Activated CD4-positive, alpha-beta T cell treated with anti-CD3 and anti-CD28 coated beads for 24 hours (primary cell): ENCODE measurements at places on chromosomes 11 and 22.

- no peak for DNase-seq
Measured at GRCh38 chr11:102518296-102519094, 12.1 kb downstream of the MMP7 start.

DNA sequence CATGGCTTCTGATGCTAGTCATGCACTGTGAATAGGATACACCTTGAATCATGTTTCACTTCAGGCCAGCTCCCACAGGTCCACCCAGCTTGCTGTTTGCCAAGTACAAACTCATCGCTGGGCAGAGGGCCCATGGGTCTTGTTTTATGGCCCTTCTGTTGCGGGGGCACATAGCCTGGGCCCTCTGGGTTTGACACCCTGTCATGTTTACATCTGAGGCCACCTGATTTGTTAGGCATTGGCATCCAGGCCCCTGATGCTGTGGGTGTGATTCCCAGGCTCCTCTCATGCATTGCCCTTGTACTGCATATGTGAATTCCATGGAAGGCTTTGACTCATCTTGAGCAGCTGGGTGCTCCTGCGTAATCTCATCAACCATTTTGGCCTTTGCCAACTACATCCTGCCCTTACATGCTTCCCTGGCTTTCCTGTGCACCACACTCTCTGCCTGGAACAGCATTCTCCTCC, 32.6 kb downstream of the PPFIBP2 start:
- no peak for DNase-seq

DNA sequence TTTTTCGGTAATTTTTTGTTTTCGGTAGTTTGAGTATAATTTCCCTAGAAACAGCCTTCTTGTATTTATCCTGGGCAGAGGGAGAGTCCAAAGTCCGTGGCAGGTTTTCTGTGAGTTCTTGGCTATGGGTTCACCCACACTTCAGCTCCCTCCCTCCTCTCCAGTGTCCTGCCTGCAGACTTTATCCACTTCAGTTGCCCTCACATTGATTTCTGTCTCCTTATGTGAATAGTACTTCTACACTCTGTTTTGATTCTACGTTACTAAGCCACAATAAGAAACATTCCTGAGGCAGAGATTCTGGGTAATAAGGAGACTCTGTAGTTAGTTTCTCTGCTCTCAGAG, 868.6 kb downstream of the METTL15 start:
- no peak for DNase-seq

- DNase-seq = no peak
Measured at GRCh38 chr11:17392872-17393271, 4.4 kb upstream of the KCNJ11 start.

DNA sequence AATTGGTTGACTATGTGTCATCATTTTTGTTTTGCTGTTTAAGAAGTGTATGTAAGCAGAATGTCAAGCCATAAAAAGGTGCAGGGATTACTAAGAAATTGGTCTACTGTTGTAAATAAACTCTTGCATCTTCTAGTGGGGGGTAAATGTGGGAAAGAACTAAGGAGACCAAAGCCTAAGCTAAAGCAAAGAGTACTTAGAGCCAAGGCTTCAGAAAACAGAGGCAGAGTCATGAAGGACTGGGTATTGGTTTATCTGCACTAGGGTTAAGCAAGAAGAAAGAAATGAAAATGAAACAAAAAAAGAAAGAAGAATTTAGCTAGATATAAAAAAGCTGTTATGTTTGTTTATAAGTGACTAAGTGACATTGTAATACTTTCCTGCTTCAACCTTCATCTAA, 628.1 kb downstream of the METTL15 start:
- no peak for DNase-seq

GRCh38 chr22:19107730-19108074, 14.5 kb downstream of the DGCR2 start:
- DNase-seq = no peak

DNA sequence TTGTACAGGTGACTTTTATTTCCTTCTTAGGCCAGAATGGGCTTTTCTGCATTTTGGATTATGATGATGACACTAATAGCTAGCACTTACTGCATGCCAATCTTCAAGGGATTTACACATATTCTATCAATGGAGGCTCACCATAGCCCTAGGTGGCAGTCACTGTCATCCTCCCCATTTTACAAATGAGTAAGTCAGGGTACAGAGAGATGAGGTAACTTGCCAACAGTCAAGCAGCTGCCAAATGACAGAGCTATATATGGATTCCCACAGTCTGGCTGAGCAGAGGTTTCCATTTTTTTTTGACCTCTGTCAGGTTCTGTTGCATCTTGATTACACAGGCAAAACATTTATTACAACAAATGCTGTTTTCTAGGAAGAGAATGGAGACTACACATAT, 23.8 kb upstream of the C11orf96 start:
- DNase-seq = no peak

DNA sequence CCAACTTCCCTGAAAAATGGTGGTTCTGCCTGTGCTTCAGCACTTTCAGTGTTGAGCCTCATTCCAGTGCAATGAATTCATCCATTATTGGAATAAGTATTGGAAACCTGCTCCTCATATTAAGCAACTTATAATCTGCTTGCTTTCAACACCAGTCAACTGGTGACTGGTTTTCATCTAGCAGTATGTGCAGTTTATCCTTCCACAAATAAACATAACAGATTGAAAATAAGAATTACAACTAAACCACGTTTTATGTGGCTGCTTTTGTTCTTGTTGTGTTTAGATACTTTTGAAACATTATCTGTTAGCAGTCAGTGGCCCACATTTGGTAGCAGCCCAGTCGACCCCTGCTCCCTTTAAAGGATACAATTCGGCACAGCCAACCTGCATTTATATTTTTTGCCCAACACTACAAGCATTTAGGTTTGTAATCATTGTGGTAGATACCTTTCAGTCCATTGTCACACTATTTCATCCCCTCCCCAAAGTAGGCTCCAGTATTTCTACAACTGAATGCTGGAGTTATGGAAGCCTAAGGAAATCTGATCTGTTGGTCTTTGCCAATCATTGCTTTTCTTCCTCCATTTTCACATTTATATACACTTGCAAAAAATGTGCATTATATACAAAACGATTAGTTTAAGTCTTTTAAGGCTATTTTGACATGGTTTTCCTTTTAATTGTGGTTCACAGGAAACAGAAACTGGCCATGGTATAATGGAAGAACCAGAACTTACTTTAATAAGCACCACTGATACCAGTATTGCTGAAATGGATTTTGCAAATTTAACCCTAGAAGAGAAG, 13.1 kb downstream of the TAF1D start:
- DNase-seq = no peak

DNA sequence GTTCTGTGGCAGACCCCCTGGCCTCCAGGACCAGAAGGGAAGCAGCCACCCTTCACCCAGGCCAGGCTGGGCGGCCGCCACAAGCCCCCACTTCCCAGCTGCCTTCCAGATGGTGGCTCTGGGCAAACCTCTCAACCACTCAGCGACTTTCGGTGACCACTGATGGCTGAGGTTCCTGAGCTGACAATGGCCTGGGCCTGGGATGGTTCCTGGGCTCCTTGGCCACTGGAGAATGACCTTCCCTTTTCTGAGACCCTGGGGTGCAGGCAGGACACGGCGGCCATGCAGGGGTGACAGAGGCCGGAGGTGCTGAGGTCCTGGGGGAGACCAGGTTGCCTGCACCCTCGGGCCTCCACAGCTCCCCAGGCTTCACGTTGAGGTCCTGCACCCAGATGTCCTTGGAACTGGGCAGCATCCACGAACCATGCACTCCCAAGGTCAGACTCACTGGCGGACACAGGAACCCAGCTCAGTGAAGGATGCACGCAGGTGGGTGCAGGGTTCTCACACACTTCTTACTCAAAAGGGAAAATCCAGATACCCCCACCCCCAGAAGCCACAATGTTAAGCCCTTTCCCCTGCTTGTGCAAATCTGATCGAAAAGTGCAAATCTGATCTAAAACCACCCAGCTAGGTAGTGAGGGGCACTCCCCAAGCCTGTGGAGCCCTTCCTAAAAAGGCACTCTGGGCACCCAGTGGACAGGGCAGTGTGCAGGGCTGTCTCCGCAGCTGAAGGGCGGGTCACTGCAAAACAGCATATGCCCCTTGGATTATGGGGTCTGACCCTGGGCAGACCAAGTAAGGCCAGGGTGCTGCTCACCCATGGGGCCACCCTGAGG, 13.9 kb upstream of the PHLDA2 start:
- no peak for DNase-seq

- no peak for DNase-seq
Measured at GRCh38 chr11:6583584-6583983, 19.8 kb downstream of the RRP8 start.

DNA sequence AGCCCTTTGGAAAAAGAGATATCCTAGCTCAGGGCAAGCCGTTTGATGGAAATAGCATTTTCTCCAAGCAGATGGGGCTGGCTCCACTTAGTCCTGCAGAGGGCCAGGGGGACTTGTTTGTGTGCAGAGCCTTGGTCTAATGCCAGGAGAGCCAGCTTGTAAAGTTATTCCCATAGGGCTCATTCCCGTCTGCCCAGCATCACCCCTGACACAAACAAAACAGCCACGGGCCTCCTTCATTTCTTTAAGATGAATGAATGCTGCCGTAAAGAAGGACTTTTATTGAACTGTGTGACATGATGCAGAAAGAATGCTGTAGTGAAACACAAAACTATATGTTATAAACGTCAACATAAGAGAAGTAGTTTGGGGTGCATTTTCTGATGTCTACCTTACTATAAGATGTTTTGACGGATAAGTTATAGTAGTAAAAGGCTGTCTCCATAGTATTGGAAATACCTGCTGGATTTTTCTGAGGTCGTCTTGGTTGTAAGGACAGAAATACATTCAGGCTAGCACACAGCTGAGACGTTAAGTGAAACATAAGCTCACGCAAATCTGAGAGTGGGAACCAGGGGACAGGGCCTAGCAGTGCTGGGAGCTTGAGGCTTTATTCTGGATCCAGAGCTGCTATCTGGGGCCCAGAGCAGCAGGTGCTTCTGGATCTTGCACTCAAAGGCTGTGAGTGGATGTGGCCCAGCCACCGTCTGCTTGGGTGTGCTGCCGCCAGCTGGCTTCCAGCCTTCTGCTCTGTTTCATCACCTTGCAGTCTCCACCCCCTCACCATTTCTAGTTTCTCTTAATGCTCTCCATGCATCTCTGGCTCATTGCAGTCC, 53.3 kb downstream of the NCAM1 start:
- DNase-seq = no peak

GRCh38 chr11:14310679-14311078, 48.3 kb downstream of the RRAS2 start:
- DNase-seq = no peak

DNA sequence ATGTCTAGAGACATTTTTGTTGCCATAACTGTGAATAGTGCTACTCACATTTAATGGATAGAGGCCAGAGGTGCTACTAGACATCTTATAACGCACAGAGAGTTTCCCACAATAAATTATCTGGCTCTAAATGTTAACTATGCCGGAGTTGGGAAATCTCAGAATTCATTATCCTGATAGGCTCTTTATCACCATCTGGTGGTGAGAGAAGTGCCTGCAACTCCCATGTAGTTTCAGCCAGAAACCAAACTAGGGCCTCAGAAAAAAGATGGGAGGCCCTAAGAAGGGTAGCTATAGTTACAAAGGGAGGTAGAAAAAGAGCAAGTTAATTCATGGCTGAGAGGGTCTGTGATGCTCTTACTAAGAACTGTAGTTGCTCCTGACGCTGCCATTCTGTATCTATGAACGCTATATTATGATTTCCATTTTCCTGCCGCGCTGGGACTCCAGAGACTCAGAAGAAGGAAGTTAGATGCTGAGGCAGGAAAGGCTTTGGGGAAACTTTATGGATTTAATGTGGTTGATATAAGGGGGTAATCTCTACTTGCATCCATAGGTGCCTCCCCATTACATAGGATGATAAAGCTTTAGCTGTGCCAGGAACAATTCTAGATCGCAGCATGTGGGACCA, 22.9 kb upstream of the MRPL17 start:
- no peak for DNase-seq

DNA sequence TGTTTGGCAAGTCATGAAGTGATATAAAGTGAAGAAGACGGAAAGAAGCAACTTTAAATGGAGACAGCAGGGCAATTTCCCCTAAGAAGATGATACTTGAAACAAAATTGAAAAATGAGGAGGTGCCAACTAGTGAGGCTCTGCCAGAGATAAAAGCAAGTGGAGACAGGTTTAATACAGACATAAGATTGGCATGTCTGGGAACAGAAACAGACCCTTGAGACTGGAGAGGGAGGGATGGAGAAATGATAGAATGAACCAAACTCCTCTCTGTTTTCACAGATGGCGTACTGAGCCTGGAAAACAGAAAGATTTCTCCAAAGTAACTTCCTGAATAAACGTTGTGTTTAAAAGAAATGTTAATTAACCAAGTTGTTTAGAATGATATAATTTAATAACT, 354.5 kb upstream of the ANO5 start:
- no peak for DNase-seq

DNA sequence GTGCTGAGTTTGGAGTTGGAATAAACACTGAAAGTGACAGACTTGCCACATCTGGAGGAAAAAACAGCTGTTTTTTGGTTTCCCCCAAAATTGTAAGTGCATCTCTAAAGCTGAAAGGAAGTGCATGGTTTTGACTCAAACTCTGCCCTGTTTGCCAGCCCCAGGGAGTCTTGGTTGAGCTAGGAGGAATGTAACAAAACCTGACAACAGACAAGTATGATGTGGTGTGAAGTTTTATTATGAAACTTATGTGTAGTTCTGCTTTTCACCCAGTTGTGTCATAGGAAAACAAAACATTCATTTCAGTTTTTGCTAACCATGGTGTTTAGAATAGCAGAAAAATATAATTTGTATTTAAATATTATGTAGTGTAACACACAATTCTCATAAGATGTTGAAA, 31.7 kb upstream of the PDE3B start:
- DNase-seq = no peak

DNA sequence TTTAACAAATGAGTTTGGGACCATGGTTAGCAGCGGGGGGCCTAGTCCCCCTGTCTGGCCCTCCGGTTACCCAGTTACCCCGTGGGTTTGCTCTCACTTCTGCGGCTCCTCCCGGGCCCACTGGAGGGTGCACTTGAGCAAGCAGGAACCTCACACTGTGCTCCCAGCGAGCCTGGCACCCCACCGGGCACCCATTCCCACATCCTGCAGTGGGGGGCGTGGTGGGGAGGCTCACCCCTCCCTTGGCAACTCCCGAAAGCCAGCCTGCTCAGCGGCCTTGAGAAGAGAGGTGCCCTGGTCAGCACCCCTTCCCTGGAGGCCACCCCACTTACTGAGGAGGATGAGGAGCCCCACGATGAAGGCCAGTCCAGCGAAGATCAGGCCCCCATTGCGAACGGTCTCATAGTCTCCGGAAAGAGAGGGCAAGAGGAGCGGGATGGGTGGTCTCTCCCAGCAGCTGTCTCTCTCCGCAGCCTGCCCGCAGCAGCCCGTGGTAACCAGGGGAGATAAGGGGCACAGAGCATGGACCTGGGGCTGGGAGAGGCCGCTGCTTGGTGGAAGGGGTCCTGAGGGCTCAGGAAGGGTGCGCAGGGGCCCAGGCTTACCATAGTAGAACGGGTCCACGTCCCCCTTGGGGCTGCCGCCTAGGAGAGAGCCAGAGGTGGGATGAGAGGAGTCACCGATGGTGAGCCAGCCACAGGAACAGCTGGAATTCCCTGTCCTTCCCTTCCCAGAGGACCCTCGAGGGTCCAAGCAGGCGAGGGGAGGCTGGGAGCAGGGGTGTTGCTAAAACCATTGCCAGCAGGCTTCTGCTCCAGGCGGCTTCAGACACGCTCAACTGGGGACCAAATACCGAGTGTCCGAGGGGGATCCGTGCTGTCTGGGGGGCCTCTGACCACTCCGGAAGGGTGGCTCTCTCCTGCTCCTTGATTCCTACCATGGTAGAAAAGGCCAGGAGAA, 2.2 kb downstream of the FXYD2 start:
- peak; percentile 34 for DNase-seq

- DNase-seq = no peak
Measured at GRCh38 chr11:98568013-98568412, 452.7 kb upstream of the CNTN5 start.

GRCh38 chr22:23044570-23044969, 25.7 kb upstream of the GNAZ start:
- no peak for DNase-seq
